ENCODE measurements at places on chromosomes 3 and 15.

- DNase-seq, result no peak
Measured at GRCh38 chr3:185830018-185830797, 5.4 kb upstream of the IGF2BP2 start.

- no peak for DNase-seq
Measured at GRCh38 chr15:84819291-84819768, 2.2 kb downstream of the ALPK3 start.

- peak; percentile 56 for DNase-seq
Measured at GRCh38 chr15:49832511-49832910, 211.7 kb downstream of the DTWD1 start.

DNA sequence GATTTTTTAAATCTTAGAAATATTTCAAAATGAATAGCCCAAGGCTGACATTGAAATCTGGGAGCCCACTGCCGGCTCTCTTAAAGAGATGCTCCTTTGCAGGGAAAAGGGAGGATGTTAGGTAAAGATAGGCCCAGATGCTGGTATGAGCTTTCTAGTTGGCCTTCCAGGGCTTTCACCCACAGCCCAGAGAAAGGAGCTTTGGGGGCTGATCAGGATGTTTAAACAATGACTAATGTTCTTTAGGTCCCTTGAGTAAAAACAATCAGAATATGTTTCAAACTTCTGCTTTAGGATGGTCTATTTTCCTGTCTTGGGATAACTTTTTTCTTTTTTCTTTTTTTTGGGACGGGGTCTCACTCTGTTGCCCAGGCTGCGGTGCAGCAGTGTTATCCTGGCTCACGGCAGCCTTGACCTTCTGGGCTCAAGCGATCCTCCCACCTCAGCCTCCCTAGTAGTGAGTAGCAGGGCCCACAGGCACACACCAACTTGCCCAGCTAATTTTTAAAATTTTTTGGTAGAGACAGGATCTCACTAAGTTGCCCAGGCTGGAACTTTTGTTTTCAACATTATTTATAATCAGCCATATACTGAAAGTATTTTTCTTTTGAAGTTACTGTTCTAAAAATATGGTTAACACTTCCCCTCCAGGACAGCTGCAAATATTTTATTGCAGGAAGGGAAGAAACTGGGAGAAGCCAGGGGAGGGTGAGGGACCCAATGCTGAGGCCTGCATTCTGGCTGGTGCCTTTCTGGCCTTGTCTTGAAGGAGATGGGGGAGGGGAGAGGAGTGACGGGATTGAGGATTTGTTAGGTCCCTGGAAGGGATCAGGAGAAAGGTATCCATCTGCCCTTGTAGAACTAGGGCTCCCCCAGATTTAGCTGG is 70.1 kb downstream of the TRAK1 start:
- DNase-seq, result no peak

GRCh38 chr15:53274630-53275029 is 484.5 kb upstream of the ONECUT1 start:
- no peak for DNase-seq

GRCh38 chr15:89551550-89551949 is 23.7 kb upstream of the TICRR start:
- no peak for DNase-seq

- no peak for DNase-seq
Measured at GRCh38 chr15:37142371-37142770, 42.0 kb upstream of the MEIS2 start.

DNA sequence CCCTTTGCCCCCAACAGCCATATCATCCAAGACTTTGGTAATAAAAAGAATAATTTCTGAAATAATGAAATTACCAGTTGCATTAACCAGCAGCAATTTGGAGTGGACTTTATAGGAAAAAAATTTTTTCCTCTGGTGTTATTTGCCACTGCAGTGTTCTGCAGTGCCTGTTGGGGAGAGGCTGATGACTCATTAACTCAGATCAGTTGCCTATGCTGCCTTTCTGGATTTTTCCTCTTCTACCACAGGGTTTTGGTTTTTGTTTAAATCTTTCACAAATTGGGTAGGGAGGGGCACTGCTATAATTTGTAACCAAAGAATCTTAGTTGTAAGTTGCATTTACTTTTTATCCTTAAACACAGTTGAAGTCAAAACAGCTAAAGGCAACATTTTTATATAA is 22.7 kb downstream of the ATP6V1A start:
- DNase-seq, result no peak

DNA sequence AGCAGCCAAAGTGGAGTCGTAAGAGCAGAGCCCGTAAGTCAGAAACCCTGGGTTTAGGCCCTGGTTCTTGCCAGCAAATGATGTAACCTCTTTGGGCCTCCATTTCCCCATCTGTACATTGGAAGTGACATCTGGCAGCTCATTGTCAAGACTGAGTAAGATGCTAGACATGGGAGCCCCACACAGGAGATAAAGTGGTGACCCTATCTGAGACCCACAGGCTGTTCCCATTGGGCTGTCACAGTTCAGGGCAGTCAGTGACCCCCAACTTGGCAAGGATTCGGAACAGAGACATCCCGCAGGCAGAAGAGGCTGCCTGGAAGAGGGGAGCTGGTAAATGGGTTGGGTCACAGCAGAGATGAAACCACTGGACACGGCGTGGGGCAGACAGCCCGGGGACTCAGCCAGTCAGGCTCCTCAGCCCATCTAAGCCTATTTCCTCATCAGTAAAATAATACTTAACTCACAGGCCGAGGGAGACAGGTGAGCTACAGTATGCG is 1.8 kb downstream of the CLN6 start:
- DNase-seq, result no peak

- no peak for DNase-seq
Measured at GRCh38 chr3:56787258-56787775, 14.4 kb downstream of the ARHGEF3 start.

GRCh38 chr3:129245141-129245540 is 4.3 kb upstream of the COPG1 start:
- no peak for DNase-seq

GRCh38 chr3:150998996-150999395 is 26.5 kb upstream of the CLRN1 start:
- DNase-seq, result no peak

- DNase-seq, result no peak
Measured at GRCh38 chr3:172464306-172464705, 16.1 kb upstream of the GHSR start.

DNA sequence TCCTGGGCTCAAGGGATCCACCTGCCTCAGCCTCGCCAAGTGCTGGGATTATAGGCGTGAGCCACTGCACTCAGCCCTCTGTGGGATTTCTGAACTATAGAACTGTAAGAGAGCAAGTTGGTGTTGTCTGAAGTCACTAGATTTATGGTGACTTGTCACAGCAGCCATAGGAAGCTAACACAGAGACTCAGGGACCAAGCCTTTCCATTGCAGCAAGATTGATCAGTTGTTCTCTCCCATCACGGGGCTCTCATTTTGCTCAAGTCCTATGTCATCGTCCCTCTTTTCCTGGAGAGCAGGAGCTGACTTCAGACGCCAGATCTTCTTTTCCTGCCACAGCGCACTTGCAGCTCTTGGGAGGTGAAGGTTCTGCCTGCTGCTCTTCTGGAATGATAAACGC is 61.0 kb downstream of the APBA2 start:
- no peak for DNase-seq

GRCh38 chr3:38472342-38472741 is 18.7 kb downstream of the ACVR2B start:
- DNase-seq, result no peak

DNA sequence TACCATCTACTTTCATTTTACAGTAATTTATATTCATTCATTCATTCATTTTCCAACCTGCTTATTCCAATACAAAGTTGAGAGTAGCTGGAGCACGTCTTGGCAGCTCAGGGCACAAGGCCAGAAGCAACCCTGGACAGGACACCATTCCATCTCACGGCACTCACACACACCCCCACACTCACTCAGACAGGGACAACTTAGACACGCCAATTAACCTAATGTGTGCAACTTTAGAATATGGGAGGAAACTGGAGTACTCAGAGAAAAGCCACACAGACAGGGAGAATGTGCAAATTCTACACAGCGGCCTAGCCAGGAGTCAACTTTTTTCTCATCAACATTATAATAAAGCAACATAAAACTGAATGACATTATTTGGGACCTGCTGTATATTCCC is 46.7 kb downstream of the IGF2BP2 start:
- DNase-seq, result no peak

GRCh38 chr3:52439426-52440248 is 5.3 kb downstream of the SEMA3G start:
- no peak for DNase-seq

- no peak for DNase-seq
Measured at GRCh38 chr3:8734908-8735307, 1.3 kb downstream of the CAV3 start.

DNA sequence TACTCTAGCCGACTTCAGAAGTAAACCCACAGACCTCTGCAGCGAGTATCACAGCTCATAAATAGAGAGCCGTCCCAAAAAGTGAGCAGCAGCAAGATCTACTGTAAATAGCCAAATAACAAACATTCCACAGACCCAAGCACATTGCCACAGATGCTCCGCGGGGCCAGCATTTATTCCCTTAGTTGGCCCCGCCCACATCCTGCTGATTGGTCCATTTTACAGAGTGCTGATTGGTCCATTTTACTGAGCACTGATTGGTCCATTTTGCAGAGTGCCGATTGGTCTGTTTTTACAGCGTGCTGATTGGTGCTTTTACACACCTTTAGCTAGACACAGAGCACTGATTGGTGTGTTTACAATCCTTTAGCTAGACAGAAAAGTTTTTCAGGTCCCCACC is 17.3 kb upstream of the GABRB3 start:
- no peak for DNase-seq

GRCh38 chr3:72776-73175 is 123.8 kb upstream of the CHL1 start:
- no peak for DNase-seq

DNA sequence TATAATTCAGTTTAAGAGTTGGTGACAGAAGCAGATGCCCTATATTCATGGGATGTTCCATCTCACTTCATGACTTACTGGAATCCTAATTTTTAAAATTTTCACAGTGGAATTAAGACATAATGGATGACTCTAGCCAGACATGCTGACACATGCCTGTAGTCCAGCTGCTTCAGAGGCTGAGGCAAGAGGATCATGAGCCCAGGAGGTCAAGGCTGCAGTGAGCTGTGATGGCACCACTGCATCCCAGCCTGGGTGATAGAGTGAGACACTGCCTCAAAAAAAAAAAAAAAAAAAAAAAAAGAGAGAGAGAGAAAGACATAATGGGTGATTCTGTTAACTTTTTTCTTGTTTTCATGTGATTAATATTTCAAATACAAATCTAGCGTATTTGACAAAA is 123.6 kb downstream of the KLHL25 start:
- DNase-seq, result no peak

GRCh38 chr15:27017168-27017809 is 46.3 kb downstream of the GABRG3 start:
- DNase-seq, result no peak

- DNase-seq, result no peak
Measured at GRCh38 chr3:49901366-49902339, 2.0 kb downstream of the MST1R start.

GRCh38 chr15:38054488-38054887 is 120.0 kb downstream of the TMCO5A start:
- no peak for DNase-seq

GRCh38 chr15:72155003-72155621 is 36.9 kb downstream of the SENP8 start:
- peak; percentile 86 for DNase-seq

Data from transverse colon (tissue), 4 donors.